ENCODE measurements at places on chromosomes 3 and 15.

DNA sequence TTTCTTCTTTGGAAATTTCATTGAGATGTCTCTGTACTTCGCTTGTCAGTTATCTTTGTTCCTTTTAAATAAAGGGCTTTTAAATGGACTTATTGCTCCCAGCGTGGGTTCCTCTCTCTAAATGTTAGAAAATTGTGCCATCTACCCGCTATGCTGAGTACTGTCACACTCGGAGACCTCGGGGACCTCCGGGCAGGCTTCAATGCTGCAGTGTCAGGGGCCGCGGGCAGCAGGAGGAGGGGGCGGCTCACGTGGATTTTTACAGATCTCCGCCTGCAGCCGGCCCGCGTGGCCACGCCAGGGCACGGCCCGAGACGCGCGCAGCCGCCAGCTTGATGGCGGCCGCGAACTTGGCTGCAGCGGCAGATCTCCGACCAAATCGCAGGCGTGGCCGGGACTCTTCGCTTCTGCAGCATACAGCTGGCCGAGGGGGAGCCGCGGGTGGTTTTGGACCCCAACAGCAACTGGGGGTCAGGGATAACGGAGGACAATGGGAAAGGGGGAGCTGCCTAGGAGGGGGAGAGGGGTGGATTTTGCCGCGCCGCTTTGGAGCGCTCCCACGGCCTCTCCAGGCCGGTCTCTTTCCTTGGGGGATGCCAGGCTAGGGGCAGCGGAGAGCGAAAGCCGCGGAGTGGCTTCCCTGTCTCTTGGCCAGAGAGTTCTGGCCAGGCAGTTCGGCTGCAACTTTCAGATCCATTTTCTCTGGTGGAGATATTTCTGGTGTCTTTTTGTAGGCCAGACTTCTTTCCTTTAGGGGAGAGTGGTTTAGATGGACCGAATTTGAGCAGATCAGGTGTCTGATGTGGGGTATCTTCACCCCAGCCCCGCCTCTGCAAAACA is 15.3 kb downstream of the NR2F2 start:
- H3K27ac ChIP-seq, result no peak overlapping the region
- peaks cover 79% of the 10 kb centered on the region for H3K27me3 ChIP-seq
- no peak overlapping the region for H3K4me3 ChIP-seq
- H3K4me1 ChIP-seq, result peaks cover 2% of the 10 kb centered on the region
- no peak for DNase-seq

DNA sequence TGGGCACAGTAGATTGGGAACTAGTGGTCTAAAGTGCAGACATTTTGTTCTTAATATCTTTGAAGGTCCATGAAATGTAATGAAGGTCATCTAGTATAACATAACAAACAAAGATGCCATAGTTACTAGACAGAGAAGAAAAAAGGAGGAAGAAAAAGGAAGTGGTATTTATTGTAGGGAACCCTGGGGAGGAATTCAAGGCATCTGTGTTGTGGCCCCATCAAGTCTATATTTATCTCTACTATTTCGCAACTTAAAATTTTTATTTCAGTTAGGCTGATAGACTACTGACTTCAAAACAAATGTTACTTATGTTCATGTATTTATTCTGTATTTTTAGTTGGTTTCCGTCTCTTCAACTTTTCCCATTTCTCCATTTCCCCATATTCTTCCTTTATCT is 48.9 kb upstream of the ZDHHC23 start:
- H3K36me3 ChIP-seq, result no peaks in the 10 kb centered on the region

GRCh38 chr15:52656412-52656811 is 22.8 kb downstream of the ATOSA start:
- peaks cover 66% of the 10 kb centered on the region for H3K36me3 ChIP-seq
- peaks cover 23% of the 10 kb centered on the region for H3K4me1 ChIP-seq
- no peak for DNase-seq
- H3K4me3 ChIP-seq, result no peak overlapping the region
- no peak overlapping the region for H3K27ac ChIP-seq

DNA sequence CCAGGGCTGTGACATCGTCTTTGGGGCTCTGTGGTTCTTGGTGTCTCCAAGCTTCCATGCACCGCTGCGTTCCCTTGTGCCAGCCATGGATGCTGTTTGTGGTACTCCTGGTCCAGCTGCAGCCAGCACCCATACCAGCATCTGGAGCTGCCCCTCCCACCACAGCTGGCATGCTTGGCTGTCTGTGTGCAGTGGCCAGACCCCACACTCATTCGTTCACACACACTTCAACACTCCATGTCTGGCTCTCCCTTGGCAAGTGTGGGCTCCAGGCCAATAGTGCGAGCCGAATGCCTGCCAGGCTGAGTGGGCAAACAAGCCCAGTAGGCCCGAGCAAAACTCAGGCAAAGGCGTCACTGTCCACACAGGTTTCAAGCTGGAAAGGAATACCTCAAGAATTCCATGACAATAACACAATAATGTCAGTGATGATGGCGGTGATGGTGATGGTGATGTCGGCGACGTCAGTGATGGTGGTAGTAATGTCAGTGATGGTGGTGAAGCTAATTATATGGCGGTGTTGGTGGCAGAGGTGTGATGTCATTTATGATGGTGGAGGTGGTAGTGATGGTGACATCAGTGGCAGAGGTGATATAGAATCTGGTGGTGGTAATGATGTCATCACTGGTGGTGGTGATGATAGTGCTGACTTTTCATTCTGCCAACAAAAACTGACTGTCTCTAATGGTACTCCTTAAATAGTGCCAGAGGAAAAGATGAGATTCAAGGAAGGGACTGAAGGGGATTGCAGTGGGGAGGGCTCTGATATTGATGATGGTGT is 19.3 kb downstream of the TBC1D21 start:
- H3K4me3 ChIP-seq, result no peak overlapping the region
- no peak overlapping the region for H3K27ac ChIP-seq
- DNase-seq, result no peak
- peaks cover 3% of the 10 kb centered on the region for H3K27me3 ChIP-seq
- no peaks in the 10 kb centered on the region for H3K36me3 ChIP-seq

DNA sequence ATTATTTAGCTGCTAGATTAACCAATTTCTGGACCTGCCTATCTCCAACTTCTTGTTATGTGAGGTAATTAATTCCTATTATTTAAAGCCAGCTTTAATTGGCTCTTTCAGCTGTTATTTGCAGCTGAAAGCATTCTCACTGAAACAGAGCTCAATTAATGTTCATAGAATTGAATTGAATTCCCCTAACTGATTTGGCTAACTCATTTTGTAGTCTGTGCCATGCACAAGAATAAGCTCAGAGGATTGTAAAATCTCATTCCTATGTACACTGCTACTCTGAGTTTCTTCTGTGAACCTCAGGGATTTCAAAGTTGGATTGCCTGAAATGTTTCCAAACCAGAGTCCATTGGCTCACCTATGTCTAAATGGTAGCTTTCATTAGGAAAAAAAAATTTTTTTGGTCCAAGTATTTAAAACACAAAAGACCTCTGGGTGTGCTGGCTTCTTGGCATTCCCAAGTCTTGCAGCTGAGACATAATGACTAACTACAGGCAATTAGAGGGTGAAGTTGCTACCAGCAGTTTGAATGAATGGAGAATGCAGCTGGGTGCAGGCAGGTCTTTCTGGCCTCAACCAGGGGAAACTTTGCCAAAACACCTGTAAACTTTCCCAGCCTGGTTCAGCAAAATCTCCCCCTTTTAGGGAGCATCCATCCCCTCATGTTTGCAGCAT is 134.3 kb downstream of the EDEM1 start:
- peaks cover 13% of the 10 kb centered on the region for H3K27me3 ChIP-seq
- H3K27ac ChIP-seq, result no peak overlapping the region
- no peaks in the 10 kb centered on the region for H3K4me1 ChIP-seq
- DNase-seq, result no peak

DNA sequence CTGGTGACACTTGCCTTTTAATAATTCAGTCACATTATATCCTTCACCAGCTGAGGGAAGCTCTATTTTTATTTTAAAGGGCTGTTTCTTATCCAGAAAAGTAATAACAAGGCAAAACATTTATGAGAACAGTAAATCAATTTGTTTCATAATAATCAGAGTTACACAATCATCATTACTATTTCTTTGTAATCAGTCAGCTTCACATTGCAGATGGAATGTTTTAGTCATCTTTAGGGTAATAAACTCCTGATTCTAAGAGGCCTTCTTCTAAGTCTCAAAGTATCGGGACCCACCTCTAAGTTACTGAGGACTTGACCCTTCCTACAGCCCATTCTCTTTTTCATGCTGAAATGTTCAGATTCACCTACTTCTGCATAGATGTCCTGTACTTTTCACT is 298.3 kb upstream of the TGFBR2 start:
- H3K27me3 ChIP-seq, result no peaks in the 10 kb centered on the region
- no peak overlapping the region for H3K4me3 ChIP-seq

GRCh38 chr3:195201295-195201694 is 69.7 kb downstream of the XXYLT1 start:
- H3K36me3 ChIP-seq, result no peaks in the 10 kb centered on the region
- no peak overlapping the region for H3K27ac ChIP-seq
- DNase-seq, result no peak

- H3K36me3 ChIP-seq, result no peaks in the 10 kb centered on the region
- peaks cover 12% of the 10 kb centered on the region for H3K4me1 ChIP-seq
- no peak within 1 kb of the TSS for H3K27ac ChIP-seq
Measured at GRCh38 chr3:49553692-49554632, at the start of gene BSN. Gene BSN (plus strand): TSS chr3:49554477. CDS start chr3:49554603, 126 bp downstream.

- peaks cover 5% of the 10 kb centered on the region for H3K4me1 ChIP-seq
- peaks cover 6% of the 10 kb centered on the region for H3K27me3 ChIP-seq
- DNase-seq, result no peak
- no peak overlapping the region for H3K27ac ChIP-seq
- no peaks in the 10 kb centered on the region for H3K36me3 ChIP-seq
Measured at GRCh38 chr3:197491478-197491877, 64.3 kb downstream of the BDH1 start.

DNA sequence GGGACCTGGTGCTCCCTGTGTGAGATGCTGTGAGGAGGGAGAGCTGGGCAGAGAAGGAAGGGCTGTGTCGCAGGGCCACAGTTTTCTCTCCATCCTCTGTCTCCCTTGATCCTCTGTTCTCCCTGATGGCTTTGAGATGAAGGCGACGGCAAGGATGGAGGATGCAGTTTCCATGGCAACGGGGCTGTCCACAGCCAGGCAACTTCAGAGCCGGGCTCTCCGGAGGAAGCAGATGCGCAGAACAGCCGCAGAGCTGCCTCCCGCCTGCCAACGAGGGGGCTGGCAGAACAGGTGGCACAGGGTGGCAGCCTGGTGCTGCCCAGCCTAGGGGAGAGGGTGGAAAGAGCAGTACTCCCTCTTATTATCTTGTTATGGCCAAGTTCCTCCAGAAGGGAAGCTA is 9.9 kb upstream of the GRM2 start:
- H3K27ac ChIP-seq, result no peak overlapping the region
- no peaks in the 10 kb centered on the region for H3K4me1 ChIP-seq
- H3K4me3 ChIP-seq, result no peak overlapping the region
- no peak for DNase-seq

DNA sequence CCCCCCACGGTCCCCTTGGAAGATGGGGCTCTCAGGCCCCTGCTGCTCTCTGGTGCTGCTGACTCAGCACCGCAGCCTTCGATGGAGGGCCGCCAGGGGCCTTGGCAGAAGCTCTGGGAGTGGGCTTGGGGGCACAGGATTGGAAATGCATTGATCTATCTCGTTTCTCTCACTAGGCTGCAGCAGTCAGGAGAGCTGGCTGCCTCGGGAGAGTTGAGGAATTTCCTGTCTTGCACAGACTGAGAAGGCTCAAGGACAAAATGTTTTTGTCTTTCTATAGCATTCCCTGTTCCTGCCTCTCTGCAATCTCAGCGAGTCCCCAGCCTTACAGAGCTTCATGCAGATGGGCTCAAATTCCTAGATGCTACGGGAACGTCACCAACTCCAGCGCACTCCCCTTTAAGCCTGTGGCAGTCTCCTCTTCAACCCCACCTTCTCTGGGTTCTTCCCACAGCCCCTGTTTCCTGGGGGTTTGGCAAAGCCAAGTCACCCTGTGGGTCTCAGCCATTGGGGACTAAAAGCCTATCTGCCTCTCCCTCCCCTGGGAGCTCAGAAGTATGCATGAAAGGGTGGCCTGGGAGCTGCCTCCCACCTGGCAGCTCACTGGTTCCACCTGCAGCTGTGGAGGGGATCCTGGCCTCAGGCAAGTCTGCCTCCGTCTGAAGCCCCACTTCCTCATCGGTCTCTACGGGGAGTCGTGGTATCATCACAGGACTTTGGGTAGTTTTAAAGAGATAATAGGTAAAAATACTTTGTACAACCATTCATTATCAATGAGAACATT is 127.4 kb upstream of the HACD2 start:
- no peaks in the 10 kb centered on the region for H3K4me1 ChIP-seq
- no peak overlapping the region for H3K27ac ChIP-seq
- H3K4me3 ChIP-seq, result no peak overlapping the region
- DNase-seq, result no peak
- no peaks in the 10 kb centered on the region for H3K36me3 ChIP-seq

GRCh38 chr3:168506589-168506988 is 410.9 kb upstream of the GOLIM4 start:
- H3K27me3 ChIP-seq, result no peaks in the 10 kb centered on the region
- H3K4me3 ChIP-seq, result no peak overlapping the region
- H3K27ac ChIP-seq, result no peak overlapping the region
- no peaks in the 10 kb centered on the region for H3K4me1 ChIP-seq
- H3K36me3 ChIP-seq, result no peaks in the 10 kb centered on the region

- H3K27ac ChIP-seq, result peak overlapping the region; percentile 83
Measured at GRCh38 chr15:64111679-64112050, 15.9 kb downstream of the SNX1 start.

DNA sequence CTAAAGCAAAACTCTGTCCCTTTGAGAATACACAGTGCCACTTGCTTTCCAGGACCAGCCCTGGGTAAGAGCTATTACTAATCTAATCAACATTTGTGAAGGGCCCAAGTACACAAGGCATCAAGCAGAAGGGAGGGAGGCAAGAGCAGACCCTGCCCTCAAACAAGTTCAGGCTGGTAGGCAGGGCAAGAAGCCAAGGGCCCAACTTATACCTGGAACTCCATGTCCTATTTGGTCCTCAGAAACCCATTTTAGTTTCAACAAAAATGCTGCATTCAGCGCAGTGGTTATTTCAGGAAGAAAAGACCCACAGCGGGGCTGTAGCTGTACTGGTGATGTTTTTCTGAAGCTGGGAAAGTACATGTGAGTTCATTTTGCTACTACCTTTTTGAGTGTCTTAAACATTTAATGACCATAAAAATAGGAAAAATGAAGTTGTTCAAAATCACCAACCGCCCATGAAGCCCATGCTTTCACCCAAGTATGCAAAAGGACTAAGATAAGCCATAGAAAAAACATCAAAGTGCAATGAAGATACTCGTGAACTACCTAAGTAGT is 2.8 kb downstream of the RPS17 start:
- no peak overlapping the region for H3K27ac ChIP-seq
- no peaks in the 10 kb centered on the region for H3K27me3 ChIP-seq
- peaks cover 34% of the 10 kb centered on the region for H3K4me1 ChIP-seq
- H3K36me3 ChIP-seq, result peaks cover 70% of the 10 kb centered on the region
- DNase-seq, result no peak
- peak overlapping the region; percentile 64 for H3K4me3 ChIP-seq

GRCh38 chr3:57981483-57982087 is 26.6 kb upstream of the FLNB start:
- H3K4me3 ChIP-seq, result no peak overlapping the region
- no peaks in the 10 kb centered on the region for H3K36me3 ChIP-seq
- H3K27me3 ChIP-seq, result no peaks in the 10 kb centered on the region
- H3K27ac ChIP-seq, result no peak overlapping the region
- DNase-seq, result no peak

Data from activated B cell treated with CpG ODN at 0.5 μM for 24 hours (primary cell).